ENCODE measurements at places on chromosomes 1 and 21.

DNA sequence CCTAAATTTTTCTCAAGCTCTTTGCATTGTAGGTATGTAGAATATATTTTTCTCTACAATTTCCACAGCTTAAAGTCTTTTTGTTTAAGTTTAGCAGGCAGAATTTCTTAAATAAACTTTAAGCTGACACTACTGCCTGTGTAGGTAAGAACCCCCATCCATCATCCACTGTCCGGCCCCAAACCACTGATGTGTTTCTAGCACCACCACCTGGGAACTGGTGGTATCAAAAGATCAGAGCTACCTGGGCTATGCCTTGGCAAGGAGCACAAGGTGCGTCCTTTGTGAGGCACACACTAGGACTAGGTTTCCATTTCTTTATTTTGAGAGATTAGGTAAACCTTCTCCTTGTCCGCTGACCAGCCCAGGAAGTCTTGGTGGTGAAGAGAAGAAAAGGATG lies 10.5 kb upstream of the LELP1 start:
- DNase-seq, result no peak

DNA sequence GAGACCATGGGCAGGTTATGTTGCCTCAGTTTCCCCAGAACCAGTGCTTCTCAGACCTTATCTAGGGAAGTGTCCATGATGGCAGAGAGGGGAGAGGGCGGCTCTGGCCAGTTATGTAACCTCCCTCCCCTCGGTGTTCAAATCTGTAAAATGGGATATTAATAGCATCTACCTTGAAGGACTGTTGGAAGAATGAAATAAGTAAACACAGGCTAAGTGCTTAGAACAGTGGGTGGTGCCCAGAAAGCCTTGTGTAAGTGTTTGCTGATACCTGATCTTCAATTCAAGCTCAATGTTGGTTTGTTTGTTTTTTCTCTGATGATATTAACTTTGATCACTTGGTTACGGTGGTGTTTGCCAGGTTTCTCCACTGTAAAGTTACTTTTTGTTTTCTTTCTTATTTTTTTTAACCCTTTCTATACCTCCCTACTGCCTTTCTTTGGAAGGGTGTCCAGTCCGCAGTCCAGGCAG lies 34.9 kb downstream of the EPHA2 start:
- DNase-seq, result no peak

- peak; percentile 56 for DNase-seq
These were observed 238.6 kb downstream of the TRABD2B start for GRCh38 chr1:47758341-47759250.

- DNase-seq, result no peak
These were observed 15.4 kb downstream of the ALG14 start for GRCh38 chr1:95057351-95057750.

- no peak for DNase-seq
These were observed 276.3 kb upstream of the PTBP2 start for GRCh38 chr1:96445302-96445701.
